ENCODE measurements at places on chromosomes 7 and 10.

- DNase-seq, result no peak
Observed at GRCh38 chr7:107995184-107996071, 7.5 kb downstream of the LAMB1 start.

DNA sequence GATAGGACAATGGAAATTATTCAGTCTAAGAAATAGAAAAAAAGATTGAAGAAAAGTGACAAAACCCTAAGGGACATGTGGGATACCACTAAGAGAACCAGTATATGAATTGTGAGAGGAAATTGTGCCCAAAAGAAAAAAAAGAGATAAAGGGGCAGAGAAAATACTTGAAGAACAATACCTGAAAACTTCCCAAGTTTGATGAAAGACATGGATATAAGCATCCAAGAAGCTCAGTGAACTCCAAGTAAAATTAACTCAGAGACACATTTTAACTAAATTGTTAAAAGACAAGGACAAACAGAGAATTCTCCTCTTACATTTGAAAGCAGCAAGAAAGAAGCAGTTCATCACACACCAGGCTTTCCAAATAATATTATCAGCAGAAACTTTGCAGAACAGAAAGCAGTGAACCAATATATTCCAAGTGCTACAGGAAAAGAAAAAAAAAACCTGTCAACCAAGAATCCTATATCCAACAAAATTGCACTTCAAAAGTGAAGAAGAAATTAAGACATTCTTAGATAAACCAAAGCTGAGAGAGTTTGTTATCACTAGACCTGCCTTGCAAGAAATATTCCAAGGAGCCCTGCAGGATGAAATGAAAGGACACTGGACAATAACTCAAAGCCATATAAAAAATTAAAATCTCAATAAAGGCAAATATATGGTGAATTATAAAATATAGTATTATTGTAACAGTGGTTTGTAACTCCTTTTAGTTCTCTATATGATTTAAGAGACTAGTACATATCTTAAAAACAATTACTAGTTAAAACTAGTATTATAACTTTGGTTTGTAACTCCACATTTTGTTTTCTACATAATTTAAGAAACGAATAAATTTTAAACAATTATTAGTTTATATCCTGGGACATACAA, 470.0 kb downstream of the PTPRN2 start:
- no peak for DNase-seq

DNA sequence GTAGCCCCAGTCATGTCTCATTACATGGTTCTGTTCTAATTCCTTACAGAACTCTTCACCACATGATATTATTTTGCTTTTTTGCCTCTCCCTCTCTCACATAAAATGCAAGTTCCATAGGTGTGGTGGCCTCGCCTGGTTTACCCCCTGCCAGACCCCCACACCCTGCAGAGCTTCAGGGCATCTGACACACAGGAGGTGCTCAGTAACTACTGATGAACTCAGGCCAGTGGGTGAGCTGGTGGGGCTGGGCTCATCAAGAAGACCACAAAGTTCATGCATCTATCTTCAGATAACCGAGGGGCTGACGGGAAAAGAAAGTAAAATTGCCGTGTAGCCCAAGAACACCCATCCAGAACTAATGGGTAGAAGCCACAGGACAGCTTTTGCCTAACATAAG, 253.1 kb downstream of the GRID1 start:
- no peak for DNase-seq

DNA sequence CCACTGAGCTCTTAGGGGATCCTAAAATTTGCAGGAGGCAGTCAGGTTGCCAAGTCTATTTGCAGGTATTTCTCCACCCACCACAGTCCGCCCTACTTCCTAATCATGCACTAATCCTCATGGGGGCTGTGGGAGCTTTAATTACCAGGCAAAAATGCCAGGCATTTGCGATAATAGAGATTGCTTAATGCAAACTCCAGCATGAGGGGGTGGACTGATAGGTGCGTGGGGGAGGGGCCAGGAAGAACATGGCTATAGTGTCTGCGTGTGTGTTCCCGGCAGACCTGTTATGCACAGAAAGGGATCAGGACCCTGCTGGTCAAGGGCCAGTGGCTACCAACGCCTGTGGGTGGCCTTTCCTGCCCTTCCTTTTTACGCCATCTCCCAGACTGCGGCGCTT, 15.6 kb upstream of the AQP1 start:
- DNase-seq, result no peak

- DNase-seq, result no peak
Observed at GRCh38 chr7:7911369-7912123, 57.0 kb upstream of the GLCCI1 start.

DNA sequence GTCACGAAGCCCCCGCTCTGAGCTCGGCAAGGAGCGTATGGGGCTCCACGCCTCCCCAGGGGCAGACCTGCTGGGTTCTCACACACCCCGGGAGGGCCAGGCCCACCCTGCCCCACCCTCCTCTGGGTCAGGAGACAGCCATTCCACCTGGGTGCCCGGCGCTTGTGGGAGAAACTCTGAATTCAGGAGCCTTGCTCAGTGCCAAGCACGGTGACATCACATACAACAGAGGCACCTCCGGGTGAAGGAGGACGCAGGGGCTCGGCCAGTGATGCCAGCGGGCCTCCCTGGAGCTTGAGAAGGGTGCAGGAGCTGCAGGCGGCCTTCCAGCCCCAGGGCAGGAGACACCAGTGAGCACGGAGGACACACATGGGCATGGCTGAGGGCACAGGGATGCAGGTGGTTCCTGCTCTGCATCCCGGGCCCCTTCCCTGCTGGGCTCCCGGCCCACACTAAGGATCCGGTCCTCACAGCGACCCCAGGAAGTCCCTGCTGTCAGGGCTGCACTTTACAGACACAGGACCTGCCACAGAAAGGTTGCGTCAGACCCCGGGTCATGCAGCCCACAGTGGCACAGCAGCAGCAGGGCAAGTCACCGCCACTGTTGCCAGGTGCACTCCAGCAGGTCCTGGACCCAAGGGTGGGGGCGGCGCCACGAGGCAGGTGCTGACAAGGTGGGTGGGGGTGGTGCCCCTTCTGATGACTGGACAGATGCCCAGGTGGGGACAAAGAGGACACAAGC, 108.0 kb downstream of the MAD1L1 start:
- no peak for DNase-seq

GRCh38 chr10:105644091-105644490, 1003.0 kb downstream of the SORCS3 start:
- no peak for DNase-seq

GRCh38 chr7:36668080-36668479, 56.2 kb downstream of the AOAH start:
- no peak for DNase-seq

GRCh38 chr10:116278846-116279245, 5.8 kb upstream of the GFRA1 start:
- no peak for DNase-seq

DNA sequence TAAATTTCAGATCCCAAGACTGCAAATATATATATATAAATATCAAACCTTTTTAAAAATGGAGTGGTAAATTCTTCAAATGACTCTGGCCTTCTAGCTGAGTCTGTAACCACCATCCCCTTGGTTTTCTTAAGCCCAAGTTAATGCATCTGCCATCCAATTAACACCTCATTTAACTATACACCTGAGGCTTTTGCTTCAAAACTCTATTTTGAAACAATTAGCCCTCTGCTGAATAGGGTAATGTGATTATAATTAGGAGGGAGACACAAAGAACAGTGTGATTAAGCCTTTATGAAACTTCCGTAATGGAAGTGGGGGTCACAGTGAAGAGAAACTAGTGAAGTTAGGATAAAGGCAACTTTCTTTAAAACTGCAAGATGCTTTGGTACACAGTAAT, 83.6 kb downstream of the GPR37 start:
- no peak for DNase-seq

DNA sequence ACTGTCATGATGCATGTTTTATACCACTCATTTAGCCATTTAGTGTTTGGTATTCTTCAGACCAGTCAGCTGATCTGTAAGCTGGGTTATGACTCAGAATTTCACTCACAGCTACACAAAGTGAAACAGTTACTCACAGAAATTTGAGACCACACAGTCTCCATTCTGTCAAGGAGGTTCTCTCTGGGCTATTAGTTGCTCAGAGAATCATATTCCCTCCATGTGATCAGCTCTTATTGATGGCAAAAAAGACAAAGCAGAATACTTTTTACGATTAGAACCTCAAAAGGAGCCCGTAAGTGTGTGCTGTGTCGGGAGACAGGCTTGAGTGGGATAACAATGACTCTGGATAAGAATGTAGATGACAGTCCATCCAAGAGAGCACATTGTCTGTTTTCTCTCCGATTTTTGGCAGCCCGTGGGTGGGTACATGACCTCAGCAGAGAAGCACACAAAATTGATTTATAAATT, 277.6 kb upstream of the SORCS1 start:
- DNase-seq, result no peak

DNA sequence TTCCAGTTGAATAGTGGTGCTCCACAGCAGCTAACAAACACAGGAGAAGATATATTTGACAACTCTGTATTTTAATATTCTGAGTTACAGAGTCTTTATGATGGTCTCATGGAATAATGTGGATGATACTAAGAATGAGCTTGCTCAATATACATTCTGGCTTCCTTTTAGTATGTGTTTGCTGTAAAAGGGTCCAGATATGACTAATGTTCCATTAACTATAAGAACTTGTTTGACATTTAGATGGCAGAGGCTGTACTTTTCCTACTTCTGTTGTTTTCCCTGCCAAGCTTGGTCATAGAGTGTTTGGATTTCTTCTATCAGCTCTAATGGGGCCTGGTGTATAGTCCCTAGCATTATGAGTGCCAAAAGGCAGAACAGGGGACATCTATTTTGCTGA, 61.5 kb upstream of the GPR22 start:
- no peak for DNase-seq

DNA sequence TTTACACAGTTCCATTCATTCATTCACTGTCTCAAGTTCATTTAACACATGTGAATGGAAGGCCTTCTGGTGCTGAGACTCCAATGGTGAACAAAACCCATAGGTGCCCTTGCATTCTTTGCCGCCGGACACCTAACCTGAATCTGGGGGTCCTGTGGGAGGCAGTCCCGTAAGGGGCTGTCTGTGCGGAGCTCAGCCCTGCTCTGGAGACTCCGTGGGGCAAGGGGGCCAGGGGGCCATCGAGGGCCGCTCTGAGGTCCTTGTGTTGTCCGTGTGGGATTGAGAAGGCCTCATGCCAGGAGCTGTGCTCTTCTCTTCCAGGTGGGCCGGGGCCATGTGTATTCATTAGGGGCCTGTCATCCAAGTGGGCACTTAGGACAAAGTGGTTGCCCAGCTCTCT, 15.3 kb downstream of the PTPRE start:
- no peak for DNase-seq

DNA sequence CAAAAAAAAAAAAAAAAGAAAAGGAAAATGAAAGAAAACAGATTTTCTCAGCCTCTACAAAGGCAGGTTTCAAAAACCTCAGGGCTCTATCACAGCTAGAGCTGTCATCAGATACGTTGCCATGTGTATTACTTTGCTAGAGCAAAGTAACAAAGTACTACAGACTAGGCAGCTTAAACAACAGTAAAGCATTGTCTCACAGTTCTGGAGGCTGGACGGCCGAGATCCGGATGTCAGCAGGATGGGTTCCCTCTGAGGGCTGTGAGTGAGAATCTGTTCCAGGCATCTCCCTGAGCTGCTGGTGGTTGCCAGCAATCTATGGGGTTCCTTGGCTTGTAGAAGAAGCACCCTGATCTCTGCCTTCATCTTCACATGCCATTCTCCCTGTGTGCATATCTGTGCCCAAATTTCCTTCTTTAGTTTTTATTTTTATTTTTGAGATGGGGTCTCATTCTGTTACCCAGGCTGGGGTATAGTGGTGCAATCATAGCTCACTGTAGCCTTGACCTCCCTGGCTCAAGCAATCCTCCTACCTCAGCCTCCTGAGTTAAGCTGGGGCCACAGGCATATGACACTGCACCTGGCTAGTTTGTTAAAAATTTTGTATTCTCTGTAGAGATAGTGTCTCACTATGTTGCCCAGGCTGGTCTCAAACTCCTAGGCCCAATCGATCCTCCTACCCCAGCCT, 48.9 kb upstream of the KDM7A start:
- no peak for DNase-seq
